ENCODE measurements at places on chromosomes 11 and 22.

DNA sequence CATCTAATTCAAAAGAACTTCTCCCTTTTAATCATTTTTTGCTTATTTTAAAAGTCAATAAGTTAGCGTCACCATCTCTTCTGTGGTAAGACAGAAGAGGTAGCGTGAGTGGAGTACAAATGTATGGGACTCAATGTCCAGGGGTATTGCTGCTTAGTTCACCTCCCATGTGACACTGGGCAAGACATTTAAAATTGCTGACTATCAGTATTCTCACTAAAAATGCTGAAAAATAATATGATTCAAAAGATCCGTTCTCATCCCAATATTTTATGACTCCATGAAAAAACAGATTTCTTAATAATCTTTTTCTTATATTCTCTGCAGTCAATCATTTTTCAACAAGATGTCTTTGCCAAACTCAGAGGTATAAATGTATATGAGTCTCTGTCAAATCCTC is 68.1 kb upstream of the LRRC4C start:
- DNase-seq = no peak
- no peaks in the 10 kb centered on the region for H3K27me3 ChIP-seq
- no peak overlapping the region for H3K4me3 ChIP-seq
- H3K4me1 ChIP-seq = no peaks in the 10 kb centered on the region

DNA sequence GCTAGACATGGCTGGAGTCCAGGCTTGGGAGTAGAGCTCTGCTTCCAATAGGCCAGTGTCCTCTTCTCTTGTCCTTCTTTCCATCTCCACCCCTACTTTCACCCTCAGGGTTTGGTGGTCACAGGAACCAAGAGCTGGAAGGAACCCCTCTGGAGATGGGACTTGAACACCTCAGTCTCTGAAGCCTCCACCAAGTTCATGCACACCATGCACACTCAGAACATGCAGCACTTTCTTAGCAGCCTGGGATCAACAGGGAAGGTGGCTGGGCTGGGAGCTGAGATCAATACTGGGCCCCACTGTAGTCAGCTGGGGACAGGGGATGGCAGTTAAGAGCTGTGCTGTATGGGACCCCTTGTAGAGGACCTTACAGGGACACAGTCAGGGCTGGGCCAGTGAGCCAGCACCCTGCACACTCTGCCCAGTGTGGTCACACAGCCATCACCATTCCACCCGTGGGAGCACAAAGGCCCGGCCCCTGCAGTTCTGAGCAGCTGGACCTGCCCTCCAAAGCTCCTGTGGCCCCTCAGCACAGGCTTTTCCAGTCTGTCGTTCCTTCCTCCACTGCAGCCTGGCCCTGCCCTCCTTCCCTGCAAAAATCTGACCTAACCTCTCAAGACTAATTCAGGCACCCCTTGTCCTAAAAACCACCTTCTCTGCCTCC is 47.7 kb downstream of the GAB4 start:
- DNase-seq = no peak
- no peak overlapping the region for H3K4me3 ChIP-seq
- no peak overlapping the region for H3K27ac ChIP-seq

GRCh38 chr11:279966-280705 is 1.9 kb downstream of the NLRP6 start:
- no peak overlapping the region for H3K4me3 ChIP-seq
- H3K4me1 ChIP-seq = no peaks in the 10 kb centered on the region
- H3K27ac ChIP-seq = no peak overlapping the region
- DNase-seq = peak; percentile 64
- H3K36me3 ChIP-seq = no peaks in the 10 kb centered on the region

GRCh38 chr22:38040953-38041759 is 16.0 kb upstream of the PICK1 start:
- no peaks in the 10 kb centered on the region for H3K36me3 ChIP-seq
- H3K27ac ChIP-seq = no peak overlapping the region
- no peaks in the 10 kb centered on the region for H3K4me1 ChIP-seq
- peak; percentile 21 for DNase-seq
- H3K27me3 ChIP-seq = no peaks in the 10 kb centered on the region
- H3K4me3 ChIP-seq = no peak overlapping the region

DNA sequence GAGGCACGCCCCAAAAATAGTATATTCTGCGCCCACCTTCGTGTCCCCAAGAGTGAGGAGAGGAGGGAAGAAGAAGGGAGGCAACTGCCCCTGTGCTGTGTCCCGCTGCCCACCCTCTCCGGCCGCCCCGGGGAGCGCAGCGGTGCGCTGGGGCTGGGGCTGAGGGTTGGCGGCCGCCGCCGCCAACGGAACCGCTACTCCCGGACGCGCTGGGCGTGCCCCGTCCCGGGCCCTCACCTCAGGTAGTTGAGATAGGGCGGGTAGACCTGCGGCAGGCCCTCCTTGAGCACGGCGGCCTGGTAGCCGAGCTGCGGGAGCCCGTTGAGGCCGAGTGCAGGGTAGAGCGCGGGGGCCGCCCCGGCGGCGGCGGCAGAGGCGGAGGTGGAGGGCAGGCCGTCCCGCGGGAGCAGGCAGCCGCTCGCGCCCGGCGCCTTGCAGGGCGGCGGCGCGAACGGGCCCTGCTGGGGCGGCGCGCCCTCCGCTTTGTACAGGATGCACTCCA is 2.4 kb downstream of the PGR start:
- no peaks in the 10 kb centered on the region for H3K36me3 ChIP-seq
- H3K27ac ChIP-seq = no peak overlapping the region
- H3K4me1 ChIP-seq = 0 out of 2 replicates have a peak, but pooled peaks cover 4% of the 10 kb centered on the region
- peaks cover 76% of the 10 kb centered on the region for H3K27me3 ChIP-seq
- peak; percentile 29 for DNase-seq

DNA sequence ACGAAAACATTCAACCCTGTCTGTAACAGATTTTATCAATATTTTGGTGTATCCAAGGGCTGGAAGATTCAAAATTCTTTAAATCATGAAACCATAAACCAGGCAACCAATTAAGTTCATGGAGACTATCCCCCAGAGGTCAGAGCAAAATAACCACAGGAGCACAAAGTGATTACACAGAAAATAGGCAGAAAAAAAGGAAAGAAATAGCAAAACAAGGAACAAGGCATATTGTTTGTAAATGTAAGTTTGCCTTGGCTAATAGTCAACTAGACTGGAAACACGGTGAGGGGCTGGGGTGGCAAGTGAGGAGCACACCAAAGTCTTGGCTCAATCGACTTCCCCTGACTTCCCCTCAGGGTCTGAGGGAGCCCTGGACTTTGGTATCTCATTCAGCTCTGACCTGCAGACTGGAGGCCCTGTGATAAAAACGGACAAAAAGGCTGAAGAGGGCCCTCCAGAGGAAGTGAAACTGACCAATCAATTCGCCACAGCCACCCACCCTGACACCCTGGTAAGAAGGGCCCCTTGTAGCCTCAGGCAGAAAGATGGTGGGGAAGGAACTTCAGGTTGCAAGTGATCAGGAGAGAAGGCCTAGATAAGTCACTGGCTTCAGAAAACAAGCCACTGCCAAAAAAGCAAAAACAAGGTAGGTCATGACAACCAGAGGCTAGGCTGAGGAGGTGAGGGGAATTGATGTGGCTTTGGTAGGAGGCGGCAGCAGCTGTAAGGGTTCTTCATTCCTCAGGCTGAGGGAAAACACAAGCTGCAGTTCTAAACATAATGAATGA is 1.8 kb downstream of the SIK3 start:
- peak overlapping the region; percentile 78 for H3K27ac ChIP-seq
- DNase-seq = peak; percentile 40
- no peaks in the 10 kb centered on the region for H3K36me3 ChIP-seq
- no peaks in the 10 kb centered on the region for H3K27me3 ChIP-seq
- peak overlapping the region; percentile 81 for H3K4me3 ChIP-seq
- H3K4me1 ChIP-seq = peaks cover 42% of the 10 kb centered on the region

GRCh38 chr11:114483929-114484328 is 44.7 kb downstream of the REXO2 start:
- no peak for DNase-seq
- H3K27ac ChIP-seq = no peak overlapping the region
- peaks cover 3% of the 10 kb centered on the region for H3K4me1 ChIP-seq
- no peak overlapping the region for H3K4me3 ChIP-seq
- no peaks in the 10 kb centered on the region for H3K27me3 ChIP-seq

GRCh38 chr11:75813622-75814039 is 1.4 kb upstream of the UVRAG start:
- H3K4me3 ChIP-seq = no peak overlapping the region
- H3K27ac ChIP-seq = peak overlapping the region; percentile 67
- H3K4me1 ChIP-seq = peaks cover 20% of the 10 kb centered on the region

DNA sequence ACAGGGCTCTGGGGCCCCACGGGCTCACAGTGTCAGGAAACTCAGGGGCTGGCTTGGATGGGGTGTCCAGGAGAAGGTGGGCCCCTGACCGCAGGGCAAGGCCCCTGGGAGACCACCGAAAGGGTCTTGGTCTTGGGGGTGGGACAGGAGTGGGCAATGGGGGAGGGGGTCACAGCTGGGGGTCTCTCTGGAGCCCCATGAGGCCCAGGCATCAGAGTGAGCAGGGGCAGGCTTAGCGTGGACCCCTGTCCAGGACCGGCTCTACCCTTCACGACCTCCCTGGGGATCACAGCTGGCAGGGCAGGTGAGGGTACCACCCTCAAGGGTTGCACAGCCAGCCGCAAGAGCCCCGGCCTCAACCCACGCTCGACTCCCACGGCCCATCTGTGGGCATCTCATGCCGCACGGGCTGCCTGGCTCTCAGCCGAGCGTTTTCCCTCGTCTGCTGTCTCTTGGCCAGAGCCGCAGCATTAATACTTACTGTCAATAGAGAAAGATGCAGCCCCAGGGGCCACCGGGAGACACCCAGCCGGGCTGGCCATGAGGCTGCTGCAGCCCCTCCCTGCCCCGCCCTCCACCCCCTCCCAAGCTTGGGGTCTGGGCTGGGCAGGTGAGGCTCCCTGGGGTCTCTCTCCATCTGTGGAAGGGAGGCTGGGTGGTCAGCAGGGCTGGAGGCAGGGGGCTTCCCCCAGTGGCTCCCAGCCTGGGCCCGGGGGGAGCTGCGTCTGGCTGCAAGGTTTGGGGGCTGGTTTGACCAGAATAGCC is 662 bp downstream of the MUC5B start:
- no peak overlapping the region for H3K27ac ChIP-seq
- H3K27me3 ChIP-seq = peaks cover 11% of the 10 kb centered on the region
- H3K4me1 ChIP-seq = no peaks in the 10 kb centered on the region

DNA sequence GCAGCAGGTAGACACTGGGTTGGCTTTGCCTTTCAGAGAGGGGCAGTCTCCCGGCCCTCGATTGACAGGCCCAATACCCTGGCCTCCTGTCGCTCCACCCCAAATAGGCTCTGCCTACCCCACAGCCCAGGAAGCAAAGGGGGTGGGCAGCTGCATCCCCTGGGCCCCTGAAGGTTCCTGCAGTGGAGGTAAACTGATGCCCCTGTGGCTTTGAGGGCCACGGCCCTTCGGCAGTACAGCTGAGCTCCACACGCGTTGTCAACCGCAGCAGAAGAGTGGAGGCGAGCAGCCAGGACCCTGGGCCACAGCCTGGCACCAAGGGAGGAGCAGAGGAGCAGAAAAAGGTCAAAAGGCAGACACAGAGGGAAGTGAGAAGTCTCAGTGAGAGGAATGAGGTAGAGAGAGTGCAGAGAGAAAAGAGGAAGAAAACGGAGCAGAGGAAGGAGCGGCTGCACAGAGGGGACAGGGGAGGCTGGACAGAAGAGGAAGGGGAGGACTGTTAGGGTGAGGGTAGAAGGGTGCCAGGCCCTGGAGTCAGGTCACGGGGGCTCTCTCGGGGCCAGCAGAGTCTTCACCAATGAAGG is 64.0 kb downstream of the SLC22A12 start:
- DNase-seq = no peak
- H3K4me1 ChIP-seq = peaks cover 12% of the 10 kb centered on the region
- no peaks in the 10 kb centered on the region for H3K27me3 ChIP-seq
- no peak overlapping the region for H3K4me3 ChIP-seq

DNA sequence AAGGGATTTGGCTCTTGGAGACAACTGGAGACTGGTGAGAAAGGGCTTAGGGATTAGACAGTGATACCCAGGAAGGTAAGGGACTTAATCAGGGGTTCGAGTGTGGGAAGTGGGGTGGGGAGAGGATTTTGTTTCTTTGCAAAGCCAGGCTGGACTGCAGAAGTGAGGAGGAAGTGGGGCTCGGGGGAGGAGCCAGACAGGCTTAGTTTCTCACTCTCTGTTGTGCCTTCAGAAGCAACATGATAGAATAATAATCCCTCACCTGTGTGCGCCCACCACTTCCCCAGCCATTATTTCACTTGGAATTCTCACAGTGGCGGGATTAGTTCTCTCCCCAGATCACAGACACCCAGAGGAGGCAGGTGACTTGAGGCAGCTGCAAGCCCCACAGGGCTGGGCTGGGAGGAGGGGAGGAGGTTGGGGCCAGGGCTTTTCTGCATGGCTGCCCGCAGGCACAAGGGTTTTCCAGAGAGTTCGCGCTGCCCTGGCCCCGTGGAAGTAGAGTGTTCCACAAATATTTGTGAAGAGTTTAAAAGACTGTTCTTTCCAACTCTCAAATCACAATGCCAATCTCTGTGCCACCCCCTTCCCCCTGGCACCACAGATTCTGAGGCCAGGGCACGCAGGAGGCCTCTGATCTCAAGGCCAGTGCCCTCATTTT is 4.0 kb upstream of the SEC14L2 start:
- no peak overlapping the region for H3K27ac ChIP-seq
- no peaks in the 10 kb centered on the region for H3K36me3 ChIP-seq
- H3K4me3 ChIP-seq = no peak overlapping the region
- DNase-seq = peak; percentile 40
- H3K27me3 ChIP-seq = no peaks in the 10 kb centered on the region

DNA sequence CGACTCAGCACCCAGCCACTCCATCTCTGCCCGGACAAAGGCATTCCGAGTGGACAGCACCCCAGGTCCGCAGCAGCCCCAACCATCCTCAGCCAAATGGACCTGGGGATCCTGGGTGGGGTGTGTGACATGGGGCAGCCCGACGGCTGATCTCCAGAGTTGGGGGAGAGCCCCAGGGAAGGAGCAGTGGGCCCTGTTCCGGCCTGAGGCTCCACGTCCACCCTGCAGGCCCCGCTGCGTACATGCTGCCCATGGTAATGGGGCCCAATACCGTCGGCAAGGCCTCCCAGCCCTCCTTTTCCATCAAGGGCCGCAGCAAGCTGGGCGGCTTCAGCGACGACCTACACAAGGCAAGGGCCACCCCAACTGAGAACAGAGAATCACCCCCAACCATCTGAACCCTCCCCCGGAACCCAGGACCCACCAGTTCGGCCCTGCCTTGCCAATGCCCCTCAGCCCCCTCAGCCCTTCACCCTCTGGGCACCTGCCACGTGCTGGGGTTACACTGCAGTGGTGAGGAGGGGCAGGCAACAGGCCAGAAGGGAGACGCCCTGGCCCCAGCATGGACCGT is 5.4 kb downstream of the SCGB1C1 start:
- no peaks in the 10 kb centered on the region for H3K36me3 ChIP-seq
- H3K27me3 ChIP-seq = no peaks in the 10 kb centered on the region
- no peak overlapping the region for H3K4me3 ChIP-seq
- H3K4me1 ChIP-seq = no peaks in the 10 kb centered on the region
- H3K27ac ChIP-seq = no peak overlapping the region

DNA sequence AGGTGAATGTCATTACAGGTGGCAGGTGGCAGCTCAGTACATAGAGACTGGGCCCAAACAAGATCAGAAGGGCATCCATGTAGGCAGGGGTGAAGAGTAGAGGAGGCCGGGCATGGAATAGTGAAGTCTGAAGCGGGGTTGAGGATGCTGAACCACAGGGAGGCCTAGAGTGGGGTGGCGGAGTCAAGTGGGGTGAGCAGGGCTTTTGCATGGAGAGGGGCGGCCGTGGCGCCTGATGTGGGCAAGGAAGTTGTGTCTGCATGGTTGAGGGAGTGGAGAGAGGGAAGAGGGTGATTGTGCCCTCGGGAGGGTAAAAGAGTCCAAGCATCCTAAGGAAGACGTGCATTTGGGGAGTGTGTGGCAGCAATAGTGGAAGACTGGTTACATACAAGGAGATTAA is 14.4 kb downstream of the DDB2 start:
- no peak overlapping the region for H3K27ac ChIP-seq
- DNase-seq = no peak
- H3K4me3 ChIP-seq = no peak overlapping the region
- no peaks in the 10 kb centered on the region for H3K27me3 ChIP-seq
